ENCODE measurements at places on chromosomes 1 and 21. TPM values are rescaled to one million over a fixed set of nuclear protein-coding genes. Genes with fewer than 3 reads are reported as not detected.

DNA sequence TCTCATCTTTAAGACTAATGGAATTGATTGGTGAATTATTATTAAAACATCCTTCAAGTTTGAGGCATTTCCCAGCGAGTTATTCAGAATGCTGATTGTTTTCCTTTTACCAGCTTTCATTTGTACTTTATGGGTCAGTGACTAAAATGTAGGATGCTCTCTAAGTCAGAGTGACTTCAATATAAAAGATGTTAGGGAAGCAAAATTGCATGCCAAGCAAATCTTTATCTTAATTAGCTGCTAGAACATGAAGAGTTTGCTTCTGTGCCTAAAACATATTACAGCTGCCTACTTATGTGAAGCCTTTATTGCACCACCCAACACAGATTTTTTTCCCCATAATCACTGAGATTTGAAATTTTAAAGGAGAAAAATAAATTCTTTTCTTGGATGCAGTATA, 79.8 kb upstream of the CYYR1 start:
- H3K4me3 ChIP-seq, result no peak overlapping the region
- DNase-seq, result no peak
- H3K27me3 ChIP-seq, result no peaks in the 10 kb centered on the region

GRCh38 chr1:11168731-11169130, 20.4 kb upstream of the ANGPTL7 start:
- H3K36me3 ChIP-seq, result peaks cover 2% of the 10 kb centered on the region
- H3K27me3 ChIP-seq, result no peaks in the 10 kb centered on the region
- no peak overlapping the region for H3K4me3 ChIP-seq

The HNRNPCL1 gene
- total RNA-seq, result not detected

DNA sequence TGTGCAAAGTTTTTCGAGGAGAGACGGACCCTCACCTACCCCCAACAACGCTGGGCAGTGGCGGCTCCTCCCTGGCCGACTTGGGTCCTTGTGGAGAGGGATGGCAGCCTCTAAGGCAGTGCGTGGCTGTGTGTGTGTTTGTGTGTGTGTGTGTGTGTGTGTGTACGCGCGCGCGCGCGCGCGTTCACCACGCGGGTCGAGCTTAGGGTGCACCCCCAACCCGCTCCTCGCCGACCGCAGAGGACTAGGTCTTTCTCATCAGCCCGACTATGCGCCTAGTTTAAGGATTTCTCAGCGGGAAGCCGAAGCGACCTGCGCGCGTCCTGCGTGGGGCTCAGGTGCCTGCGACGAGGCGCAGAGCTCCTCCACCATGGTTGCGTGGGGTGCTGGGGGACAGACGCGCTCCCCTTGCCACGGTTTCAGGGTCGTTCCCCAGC, 940 bp downstream of the SOX13 start:
- peaks cover 6% of the 10 kb centered on the region for H3K27me3 ChIP-seq
- no peak for DNase-seq
- H3K36me3 ChIP-seq, result no peaks in the 10 kb centered on the region
- peak overlapping the region; percentile 91 for H3K4me3 ChIP-seq

The KIF14 gene
- 8.7 TPM for total RNA-seq

- peak overlapping the region; percentile 97 for H3K27ac ChIP-seq
- no peaks in the 10 kb centered on the region for H3K27me3 ChIP-seq
- H3K4me3 ChIP-seq, result peak overlapping the region; percentile 71
- H3K36me3 ChIP-seq, result peaks cover 24% of the 10 kb centered on the region
- peak; percentile 90 for DNase-seq
Measured at GRCh38 chr1:31939484-31940329, 1.5 kb upstream of the PTP4A2 start.

- DNase-seq, result no peak
- H3K4me1 ChIP-seq, result peaks cover 4% of the 10 kb centered on the region
- peaks cover 7% of the 10 kb centered on the region for H3K27me3 ChIP-seq
- peaks cover 12% of the 10 kb centered on the region for H3K36me3 ChIP-seq
- no peak overlapping the region for H3K27ac ChIP-seq
Measured at GRCh38 chr1:100589667-100590066, 51.7 kb downstream of the GPR88 start.

GRCh38 chr1:8055973-8056372, 29.9 kb upstream of the ERRFI1 start:
- DNase-seq, result no peak
- peaks cover 5% of the 10 kb centered on the region for H3K27me3 ChIP-seq
- H3K4me3 ChIP-seq, result no peak overlapping the region
- no peaks in the 10 kb centered on the region for H3K36me3 ChIP-seq

- no peaks in the 10 kb centered on the region for H3K27me3 ChIP-seq
- DNase-seq, result no peak
- no peak overlapping the region for H3K27ac ChIP-seq
- H3K4me3 ChIP-seq, result no peak overlapping the region
- H3K4me1 ChIP-seq, result no peaks in the 10 kb centered on the region
- no peaks in the 10 kb centered on the region for H3K36me3 ChIP-seq
Measured at GRCh38 chr1:81270051-81270450, 530.7 kb upstream of the ADGRL2 start.

DNA sequence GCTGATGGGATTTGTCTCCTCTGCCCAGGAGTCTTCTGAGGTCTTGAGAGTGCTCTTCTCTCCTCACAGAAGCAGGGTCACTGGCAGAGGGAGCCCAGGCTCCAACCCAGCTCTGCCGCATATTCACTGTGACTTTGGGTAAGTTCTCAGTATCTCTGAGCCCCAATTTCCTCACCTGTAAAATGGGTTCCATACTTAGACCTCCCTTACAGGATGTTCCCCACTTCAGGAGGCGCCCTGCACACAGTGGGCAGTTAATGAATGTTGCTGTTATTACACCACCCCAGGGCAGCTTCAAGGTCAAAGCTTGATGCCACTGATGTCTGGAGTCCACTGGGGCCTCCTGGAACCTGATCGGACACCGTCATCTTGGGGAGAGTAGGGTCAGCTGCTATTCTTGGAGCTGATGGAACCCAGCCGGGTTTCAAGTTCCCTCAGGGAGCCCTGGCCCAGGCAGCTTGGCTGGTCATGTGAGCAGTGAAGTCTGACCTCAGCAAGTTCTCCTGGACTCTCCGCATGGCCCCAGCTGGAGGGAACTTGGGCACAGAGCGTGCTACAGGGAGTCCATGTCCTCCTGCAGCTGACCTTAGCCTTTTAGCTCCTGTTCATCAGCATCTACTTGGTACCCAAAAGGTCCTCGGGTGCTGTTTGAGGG, 21.8 kb downstream of the COA7 start:
- no peak overlapping the region for H3K4me3 ChIP-seq
- no peak for DNase-seq
- no peaks in the 10 kb centered on the region for H3K4me1 ChIP-seq
- H3K36me3 ChIP-seq, result no peaks in the 10 kb centered on the region
- no peaks in the 10 kb centered on the region for H3K27me3 ChIP-seq

GRCh38 chr1:210938416-210938925, 195.5 kb downstream of the KCNH1 start:
- H3K27ac ChIP-seq, result no peak overlapping the region
- no peak overlapping the region for H3K4me3 ChIP-seq
- no peaks in the 10 kb centered on the region for H3K4me1 ChIP-seq
- DNase-seq, result no peak

DNA sequence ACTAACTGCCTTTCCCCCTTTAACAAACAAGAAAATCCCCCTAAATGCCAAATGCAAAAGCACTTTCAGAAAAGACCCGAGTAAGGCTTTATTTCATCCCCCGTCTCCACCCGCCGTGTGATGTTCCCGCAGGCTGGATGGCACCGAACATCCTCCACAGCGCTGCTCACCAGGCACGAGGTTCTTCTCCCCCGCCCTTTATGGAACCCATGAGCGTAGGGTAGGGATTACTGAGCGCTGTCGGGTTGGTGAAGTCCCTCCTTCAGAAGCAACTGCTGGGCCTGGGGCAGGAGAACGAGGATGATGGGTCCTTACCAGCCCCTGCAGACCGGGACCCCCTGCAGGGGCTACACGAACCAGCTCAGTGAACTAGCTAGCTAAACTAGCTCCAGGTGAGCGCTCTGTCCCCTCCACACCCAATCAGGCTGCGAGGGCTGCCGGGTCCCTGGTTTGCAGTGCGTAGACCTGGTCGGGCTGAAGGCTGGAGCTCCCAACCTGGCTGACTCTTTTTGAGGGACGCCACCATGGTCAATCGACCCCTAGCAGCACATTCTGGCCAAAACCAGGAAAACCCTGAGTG, 80.4 kb downstream of the ITPKB start:
- H3K4me1 ChIP-seq, result peaks cover 76% of the 10 kb centered on the region
- H3K27ac ChIP-seq, result no peak overlapping the region
- DNase-seq, result no peak
- no peaks in the 10 kb centered on the region for H3K27me3 ChIP-seq
- no peaks in the 10 kb centered on the region for H3K36me3 ChIP-seq
- H3K4me3 ChIP-seq, result no peak overlapping the region

DNA sequence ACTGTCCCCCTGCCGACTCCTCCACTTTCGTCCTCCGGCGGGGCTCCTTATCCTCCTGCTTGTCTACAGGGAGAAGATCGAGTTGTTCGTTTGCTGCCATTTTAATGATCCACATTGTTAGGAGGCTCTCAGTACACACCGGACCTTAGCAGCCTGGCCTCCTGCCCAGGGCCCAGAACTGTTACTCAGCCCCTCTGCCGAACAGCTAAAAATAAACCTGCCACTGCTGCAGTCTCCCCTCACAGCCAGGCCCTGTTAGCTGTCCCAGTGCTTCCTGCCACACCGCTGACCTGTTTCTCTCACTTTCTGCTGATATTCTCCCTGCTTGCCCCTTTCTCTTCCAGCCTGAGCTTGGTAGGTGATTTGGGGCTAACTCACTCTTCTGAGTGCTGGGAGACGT, 8.3 kb downstream of the MAPKAPK2 start:
- no peaks in the 10 kb centered on the region for H3K27me3 ChIP-seq
- no peak for DNase-seq
- peak overlapping the region; percentile 71 for H3K4me3 ChIP-seq
- no peaks in the 10 kb centered on the region for H3K36me3 ChIP-seq

- H3K4me1 ChIP-seq, result peaks cover 66% of the 10 kb centered on the region
- H3K27ac ChIP-seq, result no peak overlapping the region
- no peaks in the 10 kb centered on the region for H3K27me3 ChIP-seq
- H3K36me3 ChIP-seq, result peaks cover 6% of the 10 kb centered on the region
- DNase-seq, result no peak
- H3K4me3 ChIP-seq, result no peak overlapping the region
Measured at GRCh38 chr1:182586380-182586779, 2.7 kb downstream of the RNASEL start.

GRCh38 chr1:171251042-171251951, 3.0 kb downstream of the FMO1 start:
- peaks cover 3% of the 10 kb centered on the region for H3K4me1 ChIP-seq
- H3K27ac ChIP-seq, result no peak overlapping the region
- peaks cover 40% of the 10 kb centered on the region for H3K27me3 ChIP-seq
- no peaks in the 10 kb centered on the region for H3K36me3 ChIP-seq
- no peak for DNase-seq

- peaks cover 4% of the 10 kb centered on the region for H3K27me3 ChIP-seq
- H3K27ac ChIP-seq, result peak overlapping the region; percentile 27
- H3K4me3 ChIP-seq, result no peak overlapping the region
- H3K4me1 ChIP-seq, result no peaks in the 10 kb centered on the region
- DNase-seq, result no peak
Measured at GRCh38 chr21:39094847-39095579, 88.2 kb downstream of the PSMG1 start.

DNA sequence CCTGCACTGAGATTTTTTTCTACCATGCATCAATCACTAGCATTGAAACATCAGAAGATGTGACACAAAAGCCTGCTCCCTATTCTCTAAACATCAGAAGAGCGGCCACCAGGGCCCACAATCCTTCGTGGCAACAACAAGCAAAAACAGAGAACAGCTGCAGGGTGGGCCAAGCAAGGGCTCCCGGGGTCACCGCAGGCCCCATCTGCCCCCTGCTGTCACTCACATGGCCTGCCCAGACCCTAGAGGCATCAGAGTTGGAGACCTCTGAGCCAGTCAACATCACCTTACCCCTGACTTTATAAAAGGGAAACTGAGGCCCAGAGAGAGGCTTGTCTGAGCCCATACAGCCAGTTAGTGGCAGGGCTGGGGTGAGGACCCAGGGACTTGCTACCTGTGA, 1.8 kb downstream of the LAPTM5 start:
- peak overlapping the region; percentile 98 for H3K27ac ChIP-seq
- peak overlapping the region; percentile 83 for H3K4me3 ChIP-seq
- no peaks in the 10 kb centered on the region for H3K36me3 ChIP-seq
- no peak for DNase-seq

Measured in natural killer cell treated with Interleukin-12 subunit alpha and Interleukin-12 subunit beta and Interleukin-15 and Interleukin-18, amount 100 ng/mL, for 72 hours (primary cell).